ENCODE measurements at places on chromosomes 4 and X.

- no peak for DNase-seq
These were observed 109.9 kb downstream of the ZNF518B start for GRCh38 chr4:10347281-10347795.

DNA sequence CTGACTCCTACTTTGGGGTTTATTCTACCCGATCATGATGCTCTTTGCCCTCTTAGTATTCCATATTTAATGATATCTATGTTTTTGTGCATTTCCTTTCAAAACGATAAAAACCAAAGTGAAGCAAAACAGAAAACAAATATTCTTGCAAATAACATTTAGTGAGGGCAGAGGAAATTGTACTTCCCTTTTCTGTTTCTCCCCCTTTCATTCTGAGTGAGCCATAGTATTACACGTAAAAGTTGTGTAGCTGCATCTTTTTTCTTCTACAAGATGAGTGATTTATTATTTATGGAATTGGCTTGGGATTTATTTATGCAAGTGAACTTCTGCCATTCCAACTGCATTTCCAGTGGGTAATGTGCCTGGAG lies 109.9 kb downstream of the AFF2 start:
- no peak for DNase-seq

GRCh38 chr4:171517883-171518282 lies 295.3 kb upstream of the GALNTL6 start:
- DNase-seq = no peak

GRCh38 chr4:41381384-41381783 lies 124.7 kb downstream of the UCHL1 start:
- DNase-seq = no peak

DNA sequence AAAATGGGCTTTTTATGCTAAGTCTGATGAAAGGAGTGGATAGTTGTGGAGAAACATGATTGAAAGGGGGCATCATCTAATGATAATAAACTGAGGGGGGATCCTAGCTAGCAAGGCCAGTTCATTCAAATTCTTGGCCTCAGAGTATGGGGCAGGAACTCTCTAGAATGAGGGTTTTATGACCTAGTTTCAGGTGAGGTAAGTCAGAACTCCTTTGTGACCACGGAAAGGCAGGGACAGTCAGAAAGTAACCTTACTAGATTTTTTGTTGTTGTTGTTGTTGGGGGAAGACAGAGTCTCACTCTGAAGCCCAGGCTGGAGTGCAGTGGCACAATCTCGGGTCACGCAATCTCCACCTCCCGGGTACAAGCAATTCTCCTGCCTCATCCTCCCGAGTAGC lies 1.5 kb upstream of the PAQR3 start:
- DNase-seq = no peak

DNA sequence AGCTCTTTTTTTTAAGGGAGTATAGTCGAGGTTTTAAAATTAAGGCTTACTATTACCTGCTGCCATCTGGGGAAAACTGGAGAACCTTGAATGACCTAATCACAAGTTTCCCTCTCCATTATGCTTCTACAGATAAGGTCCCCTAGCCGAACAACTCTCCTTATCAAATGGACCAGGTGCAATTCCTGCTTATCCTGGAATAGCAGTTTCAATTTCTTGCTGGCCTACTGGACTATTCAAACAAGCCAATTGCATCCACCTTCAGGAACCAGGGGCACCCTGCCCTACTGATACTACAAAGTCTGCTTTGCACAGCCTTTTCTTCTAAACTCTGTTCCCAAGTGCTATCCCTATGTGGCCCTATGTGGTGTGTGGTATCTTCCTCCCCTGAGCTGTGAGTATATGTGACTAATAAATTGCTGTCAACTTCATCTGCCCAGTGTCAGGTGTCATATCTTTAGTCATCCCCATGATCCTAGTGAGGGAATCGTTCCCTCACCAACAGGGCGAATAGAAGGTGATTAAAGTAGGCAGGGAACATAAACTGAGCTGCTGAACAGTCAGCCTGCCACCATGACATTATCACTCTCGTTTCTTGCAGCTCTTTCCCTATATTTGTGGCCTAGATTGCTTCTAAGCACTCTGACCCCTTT lies 128.5 kb downstream of the ATG4A start:
- no peak for DNase-seq

DNA sequence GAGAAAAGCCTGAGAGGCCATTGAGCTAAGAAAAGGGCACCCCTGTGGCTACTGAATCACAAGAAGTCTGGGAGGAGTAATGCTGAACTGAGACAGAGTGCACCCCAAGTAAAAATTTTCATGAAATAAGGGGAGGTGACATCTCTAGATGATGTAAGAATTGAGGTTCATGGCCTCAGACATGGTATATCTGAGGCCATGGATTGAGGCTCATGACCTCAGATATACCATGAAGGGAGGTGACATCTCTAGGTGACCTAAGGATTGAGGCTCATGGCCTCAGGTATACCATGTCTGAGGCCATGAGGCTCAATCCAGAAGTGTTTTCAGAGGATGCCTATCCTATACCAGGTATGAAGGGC lies 560.9 kb downstream of the INPP4B start:
- no peak for DNase-seq

DNA sequence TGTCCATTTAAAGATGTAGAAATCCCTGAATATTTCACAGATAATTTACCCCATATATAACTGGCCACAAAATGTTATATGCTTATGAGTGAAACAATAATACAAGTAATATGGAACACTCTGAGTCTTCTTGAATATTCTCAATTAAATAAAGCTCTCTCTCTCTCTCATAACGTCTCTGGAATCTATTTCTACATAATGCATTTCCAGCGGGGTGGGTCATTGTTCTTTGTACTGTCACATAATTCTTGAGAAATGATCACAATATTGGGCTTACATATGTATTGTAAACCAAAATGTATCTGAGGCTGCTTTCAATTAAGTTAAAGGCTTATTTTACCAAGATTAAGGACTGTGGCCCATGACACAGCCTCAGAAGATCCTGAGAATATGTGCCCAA lies 596.3 kb downstream of the FAT4 start:
- DNase-seq = no peak

GRCh38 chr4:107247738-107248137 lies 211.6 kb upstream of the DKK2 start:
- DNase-seq = no peak

DNA sequence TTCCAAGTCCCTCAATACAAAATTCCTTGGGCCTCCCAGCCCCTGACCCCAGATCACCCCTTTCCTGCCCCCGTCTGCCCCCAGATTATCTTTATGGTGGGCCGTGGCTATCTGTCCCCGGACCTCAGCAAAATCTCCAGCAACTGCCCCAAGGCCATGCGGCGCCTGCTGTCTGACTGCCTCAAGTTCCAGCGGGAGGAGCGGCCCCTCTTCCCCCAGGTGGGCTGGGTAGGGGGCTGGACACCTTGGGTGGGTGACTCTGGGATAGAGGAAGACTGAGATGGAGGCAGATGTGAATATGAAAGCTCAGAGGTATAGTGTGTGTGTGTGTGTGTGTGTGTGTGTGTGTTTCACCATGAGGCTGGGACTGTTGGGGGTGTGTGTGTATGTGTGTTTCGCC lies 9.8 kb downstream of the ARAF start:
- no peak for DNase-seq

- DNase-seq = no peak
These were observed 192.9 kb downstream of the ARHGAP10 start for GRCh38 chr4:147924604-147925412.

- DNase-seq = no peak
These were observed 43.7 kb downstream of the OTOP1 start for GRCh38 chr4:4182835-4183568.

GRCh38 chr4:181964731-181965130 lies 278.5 kb upstream of the TENM3 start:
- DNase-seq = no peak

GRCh38 chr4:61921920-61922319 lies 721.8 kb downstream of the ADGRL3 start:
- DNase-seq = no peak

- no peak for DNase-seq
These were observed 85.2 kb downstream of the ANAPC10 start for GRCh38 chr4:145012841-145013240.

DNA sequence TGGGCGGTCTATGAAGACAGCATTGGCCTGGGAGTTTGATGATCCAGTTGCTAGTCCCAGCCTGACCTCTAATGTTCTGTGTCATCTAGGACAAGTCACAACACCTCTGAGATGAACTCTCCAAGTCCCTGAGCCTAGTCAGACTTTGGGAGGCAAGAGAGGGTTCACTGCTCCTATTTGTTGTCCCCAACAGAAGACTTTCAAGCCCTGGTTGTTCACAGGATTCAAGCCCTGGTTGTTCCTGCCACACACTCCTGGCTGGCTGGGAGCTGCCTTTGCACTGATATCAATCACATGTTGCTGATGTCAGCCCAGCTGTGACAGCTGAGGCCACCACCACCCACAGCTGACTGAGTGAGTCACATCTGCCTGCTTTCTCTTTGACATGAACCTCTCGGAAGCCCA lies 253.2 kb upstream of the RASGEF1B start:
- peak; percentile 17 for DNase-seq

DNA sequence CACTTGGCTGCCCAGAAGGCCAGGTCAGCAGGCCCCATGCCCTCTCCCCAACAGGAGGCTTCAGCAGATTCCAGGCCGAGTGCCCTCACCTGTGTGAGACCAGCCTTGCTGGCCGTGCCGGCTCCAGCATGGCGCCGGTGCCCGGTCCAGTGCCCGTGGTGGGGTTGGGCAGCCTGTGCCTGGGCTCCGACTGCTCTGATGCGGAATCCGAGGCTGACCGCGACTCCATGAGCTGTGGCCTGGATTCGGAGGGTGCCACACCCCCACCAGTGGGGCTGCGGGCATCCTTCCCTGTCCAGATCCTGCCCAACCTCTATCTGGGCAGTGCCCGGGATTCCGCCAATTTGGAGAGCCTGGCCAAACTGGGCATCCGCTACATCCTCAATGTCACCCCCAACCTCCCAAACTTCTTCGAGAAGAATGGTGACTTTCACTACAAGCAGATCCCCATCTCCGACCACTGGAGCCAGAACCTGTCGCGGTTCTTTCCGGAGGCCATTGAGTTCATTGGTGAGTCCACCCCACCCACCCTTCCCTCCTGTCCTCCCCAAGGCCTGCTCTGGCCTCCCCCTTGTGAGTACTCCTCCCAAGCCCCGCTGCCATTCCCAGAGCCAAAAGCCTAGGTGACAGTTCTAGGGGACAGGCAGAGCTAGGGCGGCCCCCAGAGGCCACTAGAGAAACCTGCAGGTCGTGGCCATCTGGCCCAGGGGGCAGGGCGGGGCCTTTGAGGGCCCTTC lies 2.3 kb downstream of the DUSP9 start:
- DNase-seq = no peak

GRCh38 chrX:119667111-119667878 lies 25.7 kb downstream of the SEPTIN6 start:
- no peak for DNase-seq

- DNase-seq = no peak
These were observed 280.3 kb downstream of the INPP4B start for GRCh38 chr4:142565771-142566170.

DNA sequence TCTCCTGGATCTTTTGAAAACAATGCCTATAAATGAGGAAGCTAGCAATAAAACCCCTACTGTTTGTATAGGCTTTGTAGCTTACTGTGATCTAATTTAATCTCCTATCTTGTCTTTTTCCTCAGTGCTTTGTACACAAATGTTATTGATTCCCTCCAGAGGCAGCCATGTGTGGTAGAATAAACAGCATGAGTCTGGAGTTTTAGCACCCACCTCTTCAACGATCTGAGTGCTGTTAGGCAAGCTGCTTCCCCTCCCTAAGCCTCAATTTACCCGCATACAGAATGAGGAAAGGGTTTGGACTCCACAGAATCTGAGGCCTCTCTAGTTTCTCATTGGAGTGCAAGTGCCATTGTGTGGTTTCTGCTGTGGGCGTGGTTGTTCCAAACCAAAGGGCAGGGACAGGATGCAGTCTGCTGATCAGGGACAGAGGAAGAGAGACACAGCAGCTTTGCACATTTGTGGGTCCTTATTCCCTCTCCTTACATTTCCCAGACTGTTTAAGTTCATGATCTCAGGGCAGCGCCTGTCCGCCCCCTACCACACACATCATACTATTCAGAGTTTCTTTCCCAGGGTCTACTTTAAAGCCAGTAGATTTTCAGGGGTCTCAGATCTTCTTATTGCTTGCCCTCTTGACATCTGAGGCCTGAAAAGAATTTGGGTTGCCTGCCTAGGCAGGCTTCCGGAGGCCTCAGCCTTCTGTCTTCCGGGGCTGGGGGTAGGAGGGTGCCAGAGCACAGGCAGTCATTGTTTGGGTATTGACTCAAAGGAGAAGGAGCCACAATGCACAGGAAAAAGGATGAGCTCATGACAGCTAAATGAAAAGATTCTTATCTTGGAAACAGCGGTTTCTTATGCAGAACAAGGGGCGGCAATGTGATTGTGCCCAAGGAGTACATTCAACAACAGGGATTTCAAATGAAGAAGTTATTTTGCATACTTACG lies 114.9 kb upstream of the TEX13D start:
- DNase-seq = peak; percentile 25

GRCh38 chr4:10204401-10205058 lies 87.9 kb upstream of the WDR1 start:
- no peak for DNase-seq

- no peak for DNase-seq
These were observed 39.4 kb upstream of the EFHC2 start for GRCh38 chrX:44382871-44383270.

DNA sequence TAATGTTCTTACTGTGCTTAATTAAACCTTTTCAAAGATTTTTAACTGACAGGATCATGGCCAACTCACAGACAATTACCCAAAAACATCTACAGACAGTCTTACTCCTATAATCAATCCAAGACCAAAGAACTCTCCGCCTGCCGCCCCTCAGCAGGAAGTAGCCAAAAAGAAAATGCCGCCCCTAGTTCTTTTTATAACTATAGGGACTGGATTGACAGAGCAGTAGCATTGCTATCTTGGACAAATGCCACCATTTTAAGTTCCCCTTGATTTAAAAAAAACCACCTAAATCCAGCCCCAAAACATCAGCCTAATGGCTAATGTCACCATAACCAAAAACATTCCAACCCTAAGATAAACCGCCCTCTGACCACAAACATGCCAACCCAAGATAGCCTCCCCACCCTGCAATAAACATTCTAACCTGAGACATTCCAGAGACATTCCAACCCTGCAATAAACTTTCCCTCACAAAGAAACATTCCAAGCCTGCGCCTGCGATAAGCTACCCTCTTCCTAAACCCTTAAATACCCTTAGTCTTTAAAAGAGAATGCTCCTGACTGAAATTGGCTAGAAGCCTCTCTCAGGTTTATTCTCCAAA lies 77.0 kb downstream of the COQ2 start:
- DNase-seq = no peak

DNA sequence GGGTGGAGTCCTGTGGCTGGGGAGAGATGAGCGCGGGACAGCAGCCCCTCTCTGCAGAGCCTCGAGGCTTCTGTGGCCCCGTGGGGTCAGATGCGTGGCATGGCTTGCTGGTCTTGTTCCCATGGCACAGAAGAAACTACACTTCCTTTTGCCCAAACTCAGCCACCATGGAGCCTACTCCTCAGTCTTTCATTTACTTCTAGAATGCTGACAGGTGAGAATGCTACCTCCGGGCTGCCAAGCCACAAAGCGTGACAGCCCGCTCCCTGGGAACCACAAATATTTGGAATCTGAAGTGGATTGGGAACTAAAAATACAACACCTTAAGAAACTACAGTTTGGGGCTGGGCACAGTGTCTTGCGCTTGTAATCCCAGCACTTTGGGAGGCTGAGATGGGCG lies 98.0 kb downstream of the TRAPPC11 start:
- DNase-seq = no peak

GRCh38 chrX:97027384-97027922 lies 143.7 kb downstream of the RPA4 start:
- DNase-seq = no peak

All from stimulated activated CD8-positive, alpha-beta memory T cell treated with anti-CD3 and anti-CD28 coated beads, Interleukin-12 subunit alpha, Interleukin-12 subunit beta, amount 100 ng/mL, for 1 hour (primary cell).